ENCODE measurements at places on chromosomes 7 and 10.
A peak's percentile ranks its signal among the peaks of the same experiment; 100 is the strongest.

- no peak for DNase-seq
Observed at GRCh38 chr7:33298848-33299247, 169.5 kb downstream of the BBS9 start.

- peak; percentile 80 for DNase-seq
Observed at GRCh38 chr7:40303996-40304395, 169.2 kb downstream of the SUGCT start.

GRCh38 chr10:85315657-85316056, 987.3 kb downstream of the CCSER2 start:
- DNase-seq, result no peak

GRCh38 chr10:78278058-78278404, 244.4 kb downstream of the RPS24 start:
- peak; percentile 44 for DNase-seq

- peak; percentile 97 for DNase-seq
Observed at GRCh38 chr7:73683056-73683787, at the start of the genes BUD23 and DNAJC30. TSS of gene BUD23 (plus strand) at chr7:73683597. CDS start at chr7:73683626, 29 bp downstream. TSS of gene DNAJC30 (minus strand) at chr7:73683453. CDS start at chr7:73683423, 30 bp downstream.

- DNase-seq, result no peak
Observed at GRCh38 chr10:121091961-121092719, 241.0 kb downstream of the WDR11 start.

GRCh38 chr7:106767498-106768323, 97.4 kb upstream of the PIK3CG start:
- peak; percentile 51 for DNase-seq

- peak; percentile 36 for DNase-seq
Observed at GRCh38 chr10:132962623-132963429, 20.5 kb upstream of the CFAP46 start.

DNA sequence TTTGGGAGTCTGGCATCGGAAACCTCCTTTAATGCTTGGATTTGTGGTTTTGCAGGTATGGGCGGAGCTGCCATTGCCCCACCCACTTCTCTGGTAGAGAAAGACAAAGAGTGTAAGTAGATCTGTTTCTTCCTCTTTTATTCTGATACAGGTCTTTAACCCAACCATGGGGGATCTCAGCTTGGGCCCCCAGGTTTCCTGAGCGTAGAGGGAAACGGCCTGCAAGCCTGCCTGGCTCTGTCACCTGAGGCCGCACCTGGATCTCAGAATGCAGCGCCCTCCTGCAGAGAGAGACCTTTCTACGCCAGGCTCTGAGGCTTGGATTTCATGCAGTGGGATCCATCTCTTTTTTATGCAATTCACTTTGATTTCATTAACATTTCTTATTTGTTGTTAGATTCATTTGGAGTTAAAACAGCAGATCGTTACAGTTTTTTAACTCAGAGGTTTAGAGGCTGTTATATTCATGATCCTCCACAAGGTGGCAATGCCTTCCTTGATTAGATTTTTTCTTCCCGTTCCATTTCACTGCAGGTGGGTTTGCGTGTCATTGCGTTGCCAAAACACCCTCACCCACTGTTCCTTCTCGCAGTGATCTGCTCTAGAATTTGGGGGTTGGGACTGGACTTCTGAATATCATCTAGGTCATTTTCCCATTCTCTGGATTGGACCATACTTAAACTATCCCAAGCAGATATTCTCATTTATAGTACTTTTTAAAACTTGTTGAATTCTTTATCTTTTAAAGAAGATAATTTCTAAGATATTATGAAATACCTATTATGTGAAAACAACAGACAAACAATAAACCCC, 20.0 kb downstream of the RBM17 start:
- DNase-seq, result peak; percentile 57

DNA sequence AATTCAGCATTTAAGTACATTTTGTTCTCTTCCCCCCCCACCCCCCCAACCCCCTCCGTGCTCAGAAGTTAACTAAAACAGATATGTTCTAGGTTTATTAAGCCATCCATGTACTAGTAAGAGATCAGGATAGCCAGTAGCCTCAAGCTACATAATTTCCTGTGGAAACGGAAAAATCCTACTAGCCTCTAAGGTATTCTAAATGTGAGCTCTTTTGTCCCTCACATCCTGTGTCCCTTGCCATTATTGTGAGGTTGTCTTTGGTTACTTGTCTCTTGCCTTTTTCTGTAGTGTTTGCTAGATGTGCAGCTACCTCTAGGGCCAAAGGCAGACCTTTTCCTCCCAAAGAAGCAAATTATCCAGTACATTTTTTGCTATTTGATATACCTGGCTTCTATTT, 92.1 kb downstream of the BTRC start:
- DNase-seq, result no peak

- DNase-seq, result no peak
Observed at GRCh38 chr10:102675011-102675665, 30.9 kb downstream of the TRIM8 start.

GRCh38 chr10:124403548-124403947, 15.2 kb downstream of the OAT start:
- peak; percentile 89 for DNase-seq

DNA sequence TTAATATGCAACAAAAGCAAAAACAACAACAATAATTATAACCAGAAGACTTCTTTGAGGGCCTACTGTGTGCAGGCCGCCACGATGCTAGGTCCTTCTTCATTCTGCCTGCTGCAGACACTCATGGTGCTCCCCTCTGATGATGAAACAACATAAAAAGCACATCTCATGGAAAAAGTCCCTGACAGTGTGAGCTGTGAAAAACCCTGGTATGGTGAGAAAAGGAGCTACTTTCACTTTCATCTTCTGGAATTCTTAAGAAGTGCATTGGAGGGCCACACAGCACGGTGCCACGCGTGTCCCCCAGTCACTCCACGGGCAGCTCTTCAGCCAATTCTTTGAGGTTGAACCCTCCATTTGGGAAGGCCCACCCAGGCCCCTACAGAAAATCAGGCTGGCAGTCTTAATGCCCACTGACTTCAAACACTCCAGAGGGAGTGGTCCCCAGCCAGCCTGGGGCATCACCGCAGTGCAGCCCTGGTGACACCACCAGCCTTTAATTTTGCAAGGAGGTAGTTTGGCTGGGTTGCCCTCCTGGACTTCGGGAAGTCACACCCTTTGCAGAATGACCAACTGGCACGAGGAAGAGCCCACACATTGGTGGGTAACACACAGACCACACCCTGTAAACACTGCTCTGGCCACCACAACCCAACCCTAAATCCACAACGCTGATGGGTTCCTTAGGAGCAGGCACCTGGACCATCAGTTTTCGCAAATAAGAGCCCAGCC, 7.7 kb downstream of the KCNMA1 start:
- DNase-seq, result no peak

DNA sequence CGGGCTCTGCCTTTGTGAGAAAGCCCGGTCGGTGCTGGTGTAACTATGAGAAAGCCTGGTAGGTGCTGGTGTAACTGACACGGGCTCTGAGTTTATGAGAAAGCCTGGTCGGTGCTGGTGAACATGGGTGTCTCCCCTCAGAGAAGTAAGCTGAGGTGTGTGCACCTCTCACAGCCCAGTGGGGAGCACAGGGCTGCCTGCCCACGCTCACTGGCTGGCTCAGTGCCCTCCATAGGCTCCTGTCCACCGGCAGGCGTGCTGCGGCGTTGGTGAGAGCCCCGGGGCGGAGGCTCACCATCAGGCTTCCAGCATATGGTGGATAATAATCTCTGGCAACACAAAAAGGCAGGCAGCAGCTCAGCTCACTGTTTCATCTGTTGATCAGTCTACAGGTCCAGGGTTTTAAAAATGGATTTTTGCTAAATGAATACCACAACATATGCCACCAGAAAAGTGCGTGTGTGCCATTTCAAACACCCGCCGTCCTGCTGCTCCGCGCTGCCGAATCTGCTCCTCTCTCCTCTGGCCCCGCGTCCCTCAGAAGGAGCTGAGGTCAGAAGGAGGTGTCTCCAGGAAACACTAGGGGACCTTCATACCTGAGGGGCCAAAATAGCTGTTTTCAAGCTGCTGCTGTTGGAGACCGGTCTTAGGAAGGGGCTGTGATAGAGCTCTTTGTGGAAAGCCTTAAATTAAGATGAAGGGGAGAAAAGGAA, 365.7 kb downstream of the DNAJB6 start:
- DNase-seq, result no peak

DNA sequence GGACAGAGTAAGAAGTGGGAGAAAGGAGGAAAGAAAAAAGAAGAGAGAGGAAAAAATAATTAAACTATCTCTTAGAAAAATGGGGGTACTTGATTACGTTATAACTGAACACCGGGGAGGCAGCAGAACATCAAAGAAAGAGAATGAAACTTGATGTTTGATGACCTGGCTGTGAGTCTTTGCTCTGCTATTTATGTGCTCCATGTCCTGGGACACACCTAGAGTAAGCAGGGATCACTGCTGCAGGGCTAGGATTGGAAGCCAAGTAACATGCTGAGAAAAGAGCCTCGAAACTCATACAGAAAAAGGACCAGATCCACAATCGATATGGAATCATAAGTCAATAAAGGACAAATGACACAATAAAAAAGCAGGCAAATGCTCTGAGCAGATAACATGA, 56.7 kb upstream of the COL13A1 start:
- DNase-seq, result no peak

DNA sequence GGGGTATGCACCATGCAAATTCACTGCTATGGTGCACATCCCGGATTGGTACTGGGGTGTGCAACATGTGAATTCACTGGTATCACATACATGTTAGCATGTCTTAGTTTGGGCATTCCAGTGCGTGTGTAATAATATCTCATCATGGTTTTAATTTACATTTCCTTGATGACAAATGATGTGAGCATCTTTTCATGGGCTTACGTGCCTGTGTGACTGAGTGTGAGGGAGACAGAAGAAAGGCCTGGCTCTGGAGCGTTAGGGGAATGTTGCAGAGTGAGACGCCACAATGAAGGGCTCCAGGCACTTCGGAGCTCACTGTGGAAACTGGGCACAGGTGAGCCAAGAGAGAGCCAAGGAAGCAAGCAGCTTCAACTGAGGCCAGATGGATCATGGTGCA, 162.6 kb downstream of the UBE2H start:
- DNase-seq, result no peak

DNA sequence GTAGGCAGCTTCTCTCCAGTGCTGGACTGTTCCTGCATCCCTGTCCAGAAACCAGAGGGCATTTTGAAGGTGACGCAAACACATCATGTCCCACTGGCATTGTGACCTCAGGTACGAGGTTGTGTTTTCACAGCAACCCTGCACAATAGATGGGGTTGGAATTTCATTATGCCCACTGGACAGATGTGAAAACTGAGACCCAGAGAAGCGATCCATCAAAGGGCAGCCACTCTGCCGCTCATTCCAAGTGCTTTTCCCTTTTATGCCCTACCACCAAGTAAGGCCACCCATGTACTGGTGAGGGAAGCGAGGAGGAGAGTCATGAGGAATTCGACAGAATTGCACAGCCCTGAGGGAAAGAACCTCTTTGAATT, 63.3 kb downstream of the CALML3 start:
- no peak for DNase-seq

- peak; percentile 96 for DNase-seq
Observed at GRCh38 chr10:3452683-3453361, 280.2 kb upstream of the PITRM1 start.

DNA sequence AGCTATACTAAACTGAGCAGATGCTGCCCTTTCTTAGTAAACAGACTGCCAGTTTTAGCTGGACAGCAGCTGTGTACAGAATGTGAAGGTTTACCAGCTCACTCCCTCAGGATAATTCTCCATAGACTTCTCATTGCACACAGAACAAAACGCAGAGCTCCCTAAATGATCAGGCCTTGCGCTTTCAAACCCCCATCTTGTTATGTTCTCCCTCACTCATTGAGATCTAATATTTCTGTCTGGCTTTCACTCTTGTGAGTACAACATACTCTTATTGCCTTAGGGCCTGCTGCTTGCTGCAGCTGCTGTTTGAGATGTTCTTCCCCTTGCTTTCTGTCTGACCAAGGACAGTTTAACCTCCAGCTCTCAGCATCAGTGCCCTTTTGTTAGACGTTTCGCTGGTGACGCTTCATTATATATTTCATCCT, 17.3 kb downstream of the VWDE start:
- DNase-seq, result no peak

GRCh38 chr10:8400151-8400550, 345.7 kb downstream of the GATA3 start:
- no peak for DNase-seq

DNA sequence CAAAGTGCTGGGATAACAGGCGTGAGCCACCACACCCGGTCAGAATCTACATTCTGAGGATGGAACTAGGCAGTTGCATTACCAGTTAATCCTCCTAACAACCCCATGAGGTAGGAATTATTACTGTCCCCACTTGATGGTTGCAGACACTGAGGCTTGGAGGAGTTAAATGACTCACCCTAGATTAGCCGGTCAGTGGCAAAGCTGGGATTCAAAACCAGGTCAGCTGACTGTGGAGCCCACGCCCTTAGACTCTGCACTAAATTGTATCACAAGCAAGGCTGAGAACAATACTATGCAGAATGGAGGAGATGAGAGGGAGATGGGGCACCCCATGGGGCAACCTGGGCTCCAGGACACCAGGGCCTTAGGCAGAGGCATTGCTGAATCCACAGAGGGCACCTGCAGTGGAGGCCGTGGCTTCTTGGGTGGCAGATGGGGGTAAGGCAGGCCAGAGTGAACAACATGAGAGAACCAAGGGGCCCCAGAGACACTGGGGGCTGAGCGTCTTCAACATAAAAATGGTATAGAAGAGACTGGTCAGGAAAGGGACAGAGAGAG, 723.4 kb downstream of the PARD3 start:
- DNase-seq, result no peak
